CD4-positive, alpha-beta T cell treated with Interleukin-17A for 1 hour (primary cell): ENCODE measurements at places on chromosomes 4 and X.

DNA sequence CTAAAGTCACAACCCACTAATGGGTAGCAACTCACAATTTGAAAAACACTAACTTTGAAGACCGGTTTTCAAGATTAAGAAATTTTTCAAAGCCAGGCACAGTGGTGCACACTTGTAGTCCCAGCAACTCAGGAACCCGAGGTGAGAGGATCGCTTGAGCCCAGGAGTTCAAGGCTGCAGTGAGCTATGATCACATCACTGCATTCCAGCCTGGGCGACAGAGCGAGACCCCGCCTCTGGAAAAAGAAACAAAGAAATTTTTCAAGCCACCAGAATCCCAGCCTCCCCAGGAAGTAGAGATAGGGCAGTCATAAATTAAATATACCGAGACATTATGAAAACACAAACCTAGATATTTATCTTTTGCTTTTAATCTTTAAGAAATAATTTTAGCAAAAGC, 13.0 kb downstream of the SMARCA1 start:
- DNase-seq: no peak

- DNase-seq: no peak
These were observed 92.0 kb upstream of the EMCN start for GRCh38 chr4:100609810-100610209.

DNA sequence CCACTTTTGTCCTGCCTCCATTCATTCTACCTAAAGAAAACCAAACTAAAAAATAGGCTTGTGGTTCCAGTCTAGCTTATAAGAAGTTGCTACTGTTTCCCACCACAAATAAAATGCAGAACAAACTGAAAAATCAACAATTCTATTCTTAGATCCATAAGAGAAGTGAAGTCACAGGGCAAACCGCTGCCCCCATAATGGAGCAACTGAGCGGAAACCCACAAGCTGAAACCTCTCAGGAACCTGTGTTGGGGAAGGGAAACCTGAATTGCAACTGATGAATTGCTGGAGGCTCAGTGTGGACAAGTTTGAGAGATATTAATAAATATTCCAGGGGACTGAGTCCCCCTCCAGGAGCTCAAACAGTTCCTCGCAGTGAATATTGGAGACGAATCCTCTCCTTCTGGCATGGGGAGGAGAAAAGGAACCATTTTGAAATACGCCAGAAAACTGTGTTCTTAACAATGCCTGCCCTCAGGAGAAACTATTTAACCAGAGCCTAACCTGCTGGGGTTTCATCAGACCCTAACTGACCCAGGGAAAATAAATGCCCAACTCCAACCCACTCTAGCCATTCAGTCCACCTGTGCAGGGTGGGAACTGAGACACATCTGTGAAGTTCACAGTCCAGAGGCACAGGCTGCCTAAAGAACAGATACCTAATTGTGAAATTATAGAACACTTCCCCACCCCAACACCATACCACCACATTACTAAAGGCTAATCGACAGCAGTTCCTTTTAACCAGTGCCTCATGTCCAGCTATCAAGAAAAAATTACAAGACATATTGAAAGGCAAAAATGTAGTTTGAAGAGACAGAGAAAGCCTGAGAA, 22.8 kb upstream of the SH3RF1 start:
- DNase-seq: peak; percentile 25

GRCh38 chr4:42751587-42751986, 94.7 kb upstream of the ATP8A1 start:
- no peak for DNase-seq

DNA sequence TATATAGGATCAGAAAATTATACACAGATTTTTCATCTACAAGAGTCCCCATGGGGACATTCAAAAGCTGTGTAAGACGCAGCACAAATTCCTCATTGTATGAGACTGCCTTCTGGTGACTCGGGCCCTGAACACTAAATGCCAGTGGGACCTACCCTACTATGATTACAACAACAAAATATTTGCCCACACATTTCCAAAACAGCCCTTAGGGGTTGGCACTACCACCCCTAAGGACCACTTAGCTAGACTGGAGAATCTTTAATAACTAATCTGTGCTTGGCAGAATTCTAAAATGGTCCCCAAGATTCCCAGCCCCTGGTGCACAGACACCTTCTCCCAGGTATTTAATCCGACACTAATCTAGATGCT, 29.1 kb downstream of the UCHL1 start:
- DNase-seq: no peak

GRCh38 chr4:79390890-79391289, 17.1 kb downstream of the GK2 start:
- DNase-seq: no peak

GRCh38 chr4:149008415-149009025, 566.3 kb upstream of the NR3C2 start:
- no peak for DNase-seq

DNA sequence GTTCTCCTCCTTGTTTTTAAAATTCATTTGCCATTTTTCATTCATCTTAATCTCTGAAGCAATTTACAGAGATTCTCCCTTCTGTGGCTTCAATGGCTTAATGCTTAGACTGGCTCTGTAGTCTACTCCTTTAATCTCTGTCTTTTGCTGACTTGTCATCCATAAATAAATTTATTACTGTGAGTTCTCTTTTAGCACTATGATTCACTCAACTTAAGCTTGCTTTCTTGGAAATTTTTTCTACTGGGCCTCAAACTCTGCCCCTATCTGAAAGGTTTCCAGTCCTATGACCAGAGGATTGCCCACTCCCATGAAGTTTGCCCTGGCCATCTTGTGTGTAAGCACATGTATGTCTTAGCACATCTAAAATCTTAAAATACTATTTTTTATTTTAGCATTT, 251.1 kb downstream of the DCLK2 start:
- DNase-seq: no peak

DNA sequence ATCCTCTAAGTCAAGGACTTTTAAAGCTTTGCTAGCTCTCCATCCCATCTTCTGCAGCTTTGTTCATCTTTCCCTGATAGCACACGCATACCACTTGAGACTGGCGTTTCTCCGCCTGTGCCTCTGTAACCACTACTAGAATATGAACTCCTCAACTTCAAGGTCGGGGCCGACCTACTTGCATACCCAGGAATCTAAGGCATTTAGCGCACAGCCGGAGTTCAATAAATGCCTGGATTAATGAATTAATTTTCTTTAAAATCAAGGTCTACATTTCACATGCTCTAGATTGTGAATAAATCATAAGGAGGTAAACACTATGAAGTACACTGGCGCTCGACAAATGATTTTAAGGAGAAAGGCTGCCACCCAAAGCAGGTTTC, 89.3 kb downstream of the HNRNPD start:
- no peak for DNase-seq
